ENCODE measurements at places on chromosomes 16 and 17. TPM values are rescaled to one million over a fixed set of nuclear protein-coding genes. Genes with fewer than 3 reads are reported as not detected.

DNA sequence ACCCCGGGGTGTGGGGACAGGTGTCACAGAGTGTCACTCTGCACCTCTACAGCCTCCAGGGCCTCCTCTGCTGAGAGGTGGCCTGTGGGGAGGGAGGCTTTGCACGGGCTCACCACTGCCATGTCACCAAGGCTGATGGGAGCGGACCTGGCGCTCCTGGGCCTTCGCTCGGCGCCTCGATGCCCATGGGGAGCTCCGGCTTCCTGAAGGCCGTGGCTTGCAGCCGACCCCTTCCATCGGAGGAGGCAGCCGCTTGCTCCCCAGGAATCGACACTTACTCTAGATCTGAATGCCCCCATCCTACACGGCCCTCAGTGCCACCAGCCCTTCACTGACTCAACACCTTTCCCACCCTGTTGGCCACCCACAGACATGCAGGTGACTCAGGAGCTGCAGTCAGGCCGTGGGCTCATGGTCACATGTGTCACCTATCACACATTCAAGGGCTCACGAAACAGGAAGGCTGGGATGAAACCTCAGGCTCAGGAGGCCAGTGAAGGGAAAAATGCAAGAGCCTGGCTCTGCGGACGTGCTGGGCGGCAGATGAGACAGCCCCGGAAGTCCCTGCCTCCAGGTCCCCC is 11.9 kb downstream of the LGALS3BP start:
- H3K36me3 ChIP-seq, result peaks cover 7% of the 10 kb centered on the region
- peaks cover 4% of the 10 kb centered on the region for H3K4me1 ChIP-seq
- H3K4me3 ChIP-seq, result no peak overlapping the region
- no peak for DNase-seq

DNA sequence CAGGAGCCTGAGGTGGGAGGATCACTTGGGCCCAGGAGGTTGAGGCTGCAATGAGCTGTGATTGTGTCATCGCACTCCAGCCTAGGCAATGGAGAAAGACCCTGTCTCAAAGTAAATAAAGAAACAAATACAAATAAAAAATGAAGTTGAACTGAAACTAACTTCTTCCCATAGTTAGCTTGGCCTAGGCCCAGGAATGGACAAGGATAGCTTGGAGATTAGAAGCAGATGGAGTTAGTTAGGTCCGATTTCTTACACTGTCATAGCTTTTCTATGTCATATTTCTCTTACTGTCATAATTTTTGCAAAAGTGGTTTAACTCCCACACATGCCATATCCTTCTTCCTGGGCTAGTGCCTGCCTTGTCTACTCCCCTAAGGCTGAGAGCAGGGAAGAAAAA is 154.7 kb upstream of the CACNG3 start:
- H3K27ac ChIP-seq, result no peak overlapping the region
- H3K4me3 ChIP-seq, result no peak overlapping the region
- no peaks in the 10 kb centered on the region for H3K4me1 ChIP-seq
- no peaks in the 10 kb centered on the region for H3K36me3 ChIP-seq
- H3K27me3 ChIP-seq, result no peaks in the 10 kb centered on the region

DNA sequence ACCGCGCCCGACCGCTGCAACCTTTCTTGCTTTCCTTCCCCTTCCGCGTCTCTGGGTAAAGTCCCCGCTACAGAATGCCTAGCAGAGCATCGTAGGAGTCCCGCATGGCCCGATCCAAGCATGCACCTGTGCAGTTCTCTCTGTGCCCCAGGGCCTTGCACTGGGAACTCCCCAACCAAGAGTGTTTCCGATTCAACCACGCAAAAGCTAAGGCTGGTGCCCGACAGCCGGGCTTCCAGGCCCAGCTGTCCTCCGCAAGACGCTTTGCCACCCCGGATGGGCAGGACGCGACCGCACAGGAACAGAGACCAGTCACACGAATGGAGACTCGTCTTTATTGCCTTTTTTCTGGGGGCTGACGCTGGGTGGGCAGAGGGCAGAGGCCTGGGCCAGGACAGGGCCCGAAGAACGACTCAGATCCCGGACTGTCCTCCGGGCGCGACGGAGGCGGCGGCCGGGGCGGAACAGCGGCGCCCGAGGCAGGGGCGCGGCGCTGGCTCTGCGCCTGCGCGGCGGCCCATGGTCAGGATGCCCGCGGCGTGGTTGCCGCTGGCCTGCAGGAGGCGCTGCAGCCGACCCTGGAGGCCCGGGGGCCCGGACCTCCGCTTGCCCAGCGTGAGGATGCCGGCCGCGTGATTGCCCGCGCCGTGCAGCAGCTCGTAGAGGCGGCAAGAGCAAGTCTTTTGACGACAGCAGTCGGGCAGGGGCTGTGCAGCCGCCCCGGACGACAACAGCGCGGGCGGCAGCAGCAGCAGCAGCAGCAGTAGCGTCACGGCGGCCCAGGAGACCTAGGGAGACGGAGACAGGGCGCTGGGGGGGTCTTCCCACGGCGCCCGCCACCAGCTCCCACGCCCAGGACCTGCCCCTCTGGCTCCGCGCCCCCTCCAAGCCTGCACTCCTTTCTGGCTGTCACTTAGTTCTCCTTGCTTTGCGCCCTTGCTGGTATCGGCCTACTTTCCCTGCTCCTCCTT is 1.2 kb downstream of the HCRT start:
- H3K27ac ChIP-seq, result peak overlapping the region; percentile 56
- H3K27me3 ChIP-seq, result peaks cover 11% of the 10 kb centered on the region
- H3K4me3 ChIP-seq, result peak overlapping the region; percentile 69
- H3K4me1 ChIP-seq, result peaks cover 12% of the 10 kb centered on the region
- H3K36me3 ChIP-seq, result no peaks in the 10 kb centered on the region

ABCC6 gene
- total RNA-seq, result 0.53 TPM

LPCAT2 gene
- total RNA-seq, result 44.2 TPM

STAT5A gene
- 105 TPM for total RNA-seq

OTOP3 gene
- total RNA-seq, result not detected

HSD11B2 gene
- 2.4 TPM for total RNA-seq
